ENCODE measurements at places on chromosomes 4 and X.
A peak's percentile ranks its signal among the peaks of the same experiment; 100 is the strongest.

DNA sequence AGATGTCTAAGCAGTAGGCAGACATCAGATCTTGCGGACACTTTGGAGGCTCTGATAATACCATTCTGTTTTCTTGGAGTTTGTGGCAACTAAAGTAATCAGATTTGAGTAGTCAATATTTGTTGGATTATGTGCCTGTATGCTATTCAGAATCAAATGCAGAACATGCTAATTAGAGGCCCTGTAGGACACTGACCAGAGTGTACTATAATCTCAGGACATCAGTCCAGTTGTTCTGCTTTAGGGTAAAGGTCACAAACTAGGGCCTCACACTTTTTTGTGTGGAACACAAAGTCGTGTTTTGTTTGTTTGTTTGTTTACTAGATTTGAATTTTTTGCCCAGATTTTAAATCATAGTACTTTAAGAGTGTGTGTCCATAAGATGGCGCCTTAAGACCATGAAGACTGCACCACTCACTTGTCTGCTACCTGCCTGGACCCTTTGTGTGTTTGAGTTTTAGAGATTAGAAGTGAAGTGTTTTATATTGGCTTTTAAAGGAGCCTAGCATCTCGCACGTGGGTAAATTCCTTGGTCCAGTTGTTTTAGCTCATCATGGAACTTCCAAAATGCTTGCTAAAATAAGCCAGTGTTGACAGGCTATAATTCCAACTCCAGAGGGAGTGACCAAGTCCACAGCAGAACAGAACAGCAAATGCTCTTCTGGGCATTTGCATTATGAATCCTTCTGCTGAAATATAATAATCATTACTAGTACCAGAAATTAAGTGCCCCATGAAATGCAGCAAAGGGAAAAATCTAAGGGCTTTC lies 34.7 kb downstream of the IL13RA1 start:
- no peak for DNase-seq

DNA sequence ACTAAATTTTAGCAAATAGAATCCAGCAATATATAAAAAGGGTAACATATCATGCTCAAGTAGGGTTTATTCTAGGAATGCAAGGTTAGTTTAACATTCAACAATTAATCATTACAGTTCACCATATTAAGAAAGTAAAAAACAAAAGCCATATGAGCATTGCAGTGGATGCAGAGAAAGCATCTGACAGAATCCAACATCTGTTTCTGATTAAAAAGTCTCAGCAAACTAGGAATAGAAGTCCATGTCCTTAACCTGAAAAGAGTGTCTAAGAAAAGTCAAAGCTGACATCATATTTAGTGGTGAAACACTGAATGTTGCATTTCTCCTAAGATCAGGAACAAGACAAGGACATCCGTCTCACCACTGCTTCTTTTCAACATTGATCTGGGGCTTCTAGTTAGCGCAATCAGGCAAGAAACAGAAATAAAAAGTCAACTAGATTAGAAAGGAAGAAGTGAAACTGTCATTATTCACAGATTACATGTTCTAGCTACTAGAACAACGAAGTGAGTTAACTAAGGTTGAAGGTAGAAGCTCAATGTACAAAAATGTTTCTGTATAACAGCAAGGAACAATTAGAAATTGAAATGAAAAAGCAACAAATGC lies 49.3 kb downstream of the MRPL1 start:
- DNase-seq = no peak

DNA sequence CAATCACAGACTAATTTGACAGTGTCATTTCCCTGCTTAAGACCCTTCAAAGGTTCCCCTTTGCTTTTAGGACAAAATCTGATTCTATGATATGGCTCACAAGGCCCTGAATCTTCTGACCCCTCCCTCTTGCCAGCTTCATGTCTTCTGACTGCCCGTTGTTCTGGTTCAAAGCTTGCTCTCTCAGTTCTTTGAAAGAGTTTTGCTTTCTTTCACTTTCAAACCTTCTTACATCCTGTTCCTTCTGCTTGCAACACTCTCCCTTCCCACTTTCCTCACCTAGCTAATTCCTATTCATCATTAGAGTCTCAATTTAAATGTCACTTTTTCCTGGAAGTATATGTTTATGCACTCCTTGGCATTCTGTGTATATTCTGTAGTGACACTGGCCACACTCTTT lies 299.2 kb downstream of the IDS start:
- no peak for DNase-seq

DNA sequence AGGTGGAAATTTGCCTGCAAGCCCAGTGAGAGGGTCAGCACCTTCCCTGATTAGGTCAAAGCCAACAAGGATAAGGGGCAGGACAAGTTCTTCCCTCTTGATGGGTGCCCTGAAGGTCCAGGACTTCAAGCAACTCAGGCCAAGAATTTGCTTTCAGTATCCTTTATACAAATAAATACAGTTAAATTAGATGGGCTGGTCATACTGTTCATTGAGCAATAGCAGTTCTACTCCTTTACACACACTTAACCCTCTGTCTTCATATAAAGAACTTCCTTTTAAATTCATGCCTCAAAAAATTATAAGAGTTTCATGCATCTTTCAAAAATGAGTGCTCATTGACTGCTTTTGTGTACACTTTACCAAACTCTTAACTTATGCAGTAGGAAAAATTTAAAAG lies 392.0 kb downstream of the SPRY1 start:
- DNase-seq = no peak

DNA sequence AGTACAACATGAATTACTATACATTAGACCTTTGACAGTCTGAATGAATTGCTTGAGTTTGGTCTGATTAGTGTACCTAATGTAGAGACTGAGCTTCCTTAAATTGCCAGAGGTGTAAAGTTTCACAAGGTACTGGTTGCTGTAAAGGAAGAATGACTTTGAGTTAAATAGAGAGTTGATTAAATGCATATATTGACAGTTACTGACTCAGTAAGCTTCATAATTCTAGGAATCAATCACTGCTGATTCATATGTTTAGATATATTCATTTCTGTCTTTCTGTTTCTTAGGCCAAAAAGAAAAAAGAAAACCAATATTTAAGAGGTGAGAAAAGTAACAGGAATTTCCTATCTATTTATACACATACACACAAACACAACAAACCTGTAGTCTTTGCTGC lies 16.2 kb upstream of the ART3 start:
- no peak for DNase-seq

- no peak for DNase-seq
Observed at GRCh38 chrX:150504397-150505182, 63.8 kb upstream of the MTM1 start.

DNA sequence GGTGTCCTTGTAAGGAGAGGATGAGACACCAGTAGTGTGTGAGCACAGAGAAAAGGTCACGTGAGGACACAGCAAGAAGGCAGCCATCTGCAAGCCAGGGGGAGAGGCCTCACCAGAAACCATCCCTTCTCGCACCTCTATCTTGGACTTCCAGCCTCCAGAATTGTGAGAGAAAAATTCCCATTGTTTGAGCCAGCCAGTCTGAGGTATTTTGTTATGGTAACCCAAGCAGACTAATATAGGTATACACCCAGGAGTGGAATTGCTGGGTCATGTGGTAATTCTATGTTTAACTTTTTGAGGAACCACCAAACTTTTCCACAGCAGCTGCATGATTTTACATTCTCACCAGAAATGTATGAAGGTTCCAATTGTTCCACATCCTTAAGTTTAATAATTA lies 25.6 kb downstream of the ZDHHC9 start:
- no peak for DNase-seq

GRCh38 chr4:26842911-26843310 lies 17.7 kb upstream of the STIM2 start:
- DNase-seq = no peak

GRCh38 chrX:5965406-5965805 lies 263.3 kb downstream of the NLGN4X start:
- no peak for DNase-seq

DNA sequence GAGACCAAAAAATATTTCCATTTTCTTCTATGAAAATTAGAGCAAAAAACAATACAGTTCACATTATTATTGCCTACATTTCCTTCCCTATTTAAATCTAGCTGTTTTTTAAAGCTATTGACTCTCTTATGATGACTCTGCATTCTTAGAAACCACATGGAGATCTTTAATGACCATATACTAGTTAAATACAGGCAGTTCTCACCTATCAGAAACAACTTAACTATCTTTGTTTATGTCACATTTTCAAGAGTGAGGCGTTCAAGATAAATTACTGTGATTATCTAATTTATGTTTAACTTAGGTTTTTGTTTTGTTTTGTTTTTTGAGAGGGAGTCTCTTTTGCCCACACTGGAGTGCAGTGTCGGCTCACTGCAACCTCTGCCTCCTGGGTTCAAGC lies 3.0 kb downstream of the CISD2 start:
- no peak for DNase-seq

GRCh38 chrX:19543951-19544381 lies 28.7 kb upstream of the MAP3K15 start:
- DNase-seq = no peak

GRCh38 chr4:150078041-150078578 lies at the start of gene DCLK2:
Gene DCLK2, plus strand, starts transcription at chr4:150078445. Its CDS starts 583 bp downstream, at chr4:150079028.
- DNase-seq = peak; percentile 58

- DNase-seq = peak; percentile 27
Observed at GRCh38 chr4:156475322-156475721, 496.3 kb downstream of the PDGFC start.

- DNase-seq = no peak
Observed at GRCh38 chrX:153321381-153322124, at the start of gene PNMA6F. Gene PNMA6F, minus strand, starts transcription at chrX:153321767. Its CDS starts 1,093 bp downstream, at chrX:153320674.

DNA sequence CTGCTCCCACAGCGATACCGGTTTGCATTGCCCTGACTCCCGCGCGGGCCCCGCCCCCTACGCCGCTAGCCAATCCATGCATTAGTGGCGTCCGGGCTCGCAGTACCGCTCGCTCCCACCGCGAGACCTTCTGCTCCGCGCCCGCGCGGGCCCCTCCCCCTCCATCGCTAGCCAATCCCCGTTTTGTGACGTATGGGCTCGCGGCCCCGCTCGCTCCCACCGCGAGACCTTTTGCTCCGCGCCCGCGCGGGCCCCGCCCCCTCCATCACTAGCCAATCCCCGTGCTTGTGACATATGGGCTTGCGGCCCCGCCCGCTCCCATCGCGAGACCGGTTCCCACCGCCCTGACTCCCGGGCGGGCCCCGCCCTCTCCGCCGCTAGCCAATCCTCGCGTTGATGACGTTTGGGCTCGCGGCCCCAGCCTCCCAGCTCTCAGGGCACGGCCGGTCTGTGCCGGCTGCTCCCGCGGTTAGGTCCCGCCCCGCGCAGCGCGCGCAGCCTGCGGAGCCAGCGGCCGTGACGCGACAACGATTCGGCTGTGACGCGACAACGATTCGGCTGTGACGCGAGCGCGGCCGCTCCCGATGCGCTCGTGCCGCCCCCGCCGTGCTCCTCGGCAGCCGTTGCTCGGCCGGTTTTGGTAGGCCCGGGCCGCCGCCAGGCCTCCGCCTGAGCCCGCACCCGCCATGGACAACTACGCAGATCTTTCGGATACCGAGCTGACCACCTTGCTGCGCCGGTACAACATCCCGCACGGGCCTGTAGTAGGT lies at the start of gene EMD:
Gene EMD (plus strand): TSS at position 497 of the 770 bp plus-strand sequence. CDS start 190 bp downstream, at position 687.
- peak; percentile 99 for DNase-seq

- no peak for DNase-seq
Observed at GRCh38 chrX:153410373-153410772, 899 bp upstream of the ZFP92 start.

GRCh38 chr4:52376132-52376704 lies 282.9 kb downstream of the USP46 start:
- no peak for DNase-seq

Data from DMS153 (cell line).